ENCODE measurements at places on chromosomes 12 and 14.

- DNase-seq, result no peak
Measured at GRCh38 chr12:91182636-91183455, at the start of gene DCN. Gene DCN (minus strand): TSS chr12:91182817. CDS start chr12:91178552, 4,265 bp downstream.

DNA sequence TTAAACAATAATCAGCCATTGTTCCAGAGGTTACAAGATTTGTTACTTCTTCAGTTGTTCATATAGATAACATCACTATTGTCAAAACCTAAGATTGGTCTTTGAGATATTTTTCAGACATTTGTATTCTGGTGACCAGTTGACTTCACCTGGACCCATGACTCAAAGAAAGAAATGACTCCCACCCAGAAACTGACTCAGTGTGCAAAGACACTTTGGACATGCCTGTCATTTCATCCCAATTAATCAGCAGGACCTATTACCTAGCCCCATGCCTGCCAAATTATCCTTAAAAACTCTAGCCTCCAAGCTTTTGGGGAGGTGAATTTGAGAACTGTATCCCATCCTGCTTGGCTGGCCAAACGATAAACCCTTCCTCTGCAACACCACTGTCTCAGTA is 27.7 kb upstream of the TSPAN11 start:
- no peak for DNase-seq

GRCh38 chr14:83467811-83468210 is 1934.2 kb upstream of the SEL1L start:
- DNase-seq, result no peak

DNA sequence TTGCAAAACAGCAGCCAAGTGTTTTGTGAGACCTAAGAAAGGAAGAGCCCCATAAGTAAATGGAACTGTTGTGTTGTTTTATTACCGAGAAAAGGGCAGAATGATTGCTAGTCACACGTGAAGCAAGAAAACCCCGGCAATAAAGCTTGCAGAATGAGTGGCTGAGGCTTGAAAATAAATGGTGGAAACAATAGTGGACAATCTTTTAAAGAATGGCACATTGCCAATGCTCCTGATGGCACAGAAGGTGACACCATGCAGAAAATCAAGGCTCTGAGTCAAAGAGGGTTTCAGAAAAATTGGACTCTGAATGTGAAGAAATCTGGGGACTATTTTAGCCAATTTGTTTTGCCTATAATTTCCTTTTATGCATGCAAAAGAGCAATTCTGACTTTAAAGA is 4.0 kb upstream of the AQP2 start:
- DNase-seq, result no peak

GRCh38 chr14:96905065-96905464 is 107.9 kb downstream of the VRK1 start:
- DNase-seq, result no peak

Data from endothelial cell (in vitro differentiated cells).